ENCODE measurements at places on chromosomes 6 and 20.

- DNase-seq, result no peak
These were observed 678.6 kb downstream of the MAFB start for GRCh38 chr20:40010483-40010882.

- DNase-seq, result no peak
These were observed 144.2 kb downstream of the REV3L start for GRCh38 chr6:111338843-111339242.

DNA sequence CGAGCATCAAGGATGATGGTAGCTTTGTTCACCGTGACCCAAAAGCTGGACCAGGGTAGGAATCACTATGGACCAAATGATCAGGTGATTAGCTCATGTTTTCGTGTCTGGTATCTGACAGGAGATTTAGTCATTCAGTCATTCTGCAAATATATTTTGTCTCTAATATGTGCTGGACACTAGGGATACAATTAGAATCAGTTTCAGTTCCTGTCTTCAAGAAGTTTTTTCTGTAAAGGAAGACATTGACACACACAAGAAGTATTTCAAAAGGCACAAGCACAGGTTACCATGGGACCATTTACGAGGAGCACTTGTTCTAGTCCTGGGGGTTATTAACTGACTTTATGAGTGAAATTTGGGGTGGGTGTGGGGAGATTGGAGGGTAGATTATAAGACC lies 244.9 kb downstream of the HIVEP2 start:
- no peak for DNase-seq

GRCh38 chr6:160102399-160102798 lies 19.2 kb upstream of the SLC22A1 start:
- DNase-seq, result no peak

GRCh38 chr20:35117196-35117595 lies 24.6 kb upstream of the TRPC4AP start:
- no peak for DNase-seq

GRCh38 chr20:53950031-53950430 lies 120.4 kb downstream of the BCAS1 start:
- no peak for DNase-seq

GRCh38 chr6:11685481-11686093 lies 93.0 kb downstream of the ADTRP start:
- no peak for DNase-seq

DNA sequence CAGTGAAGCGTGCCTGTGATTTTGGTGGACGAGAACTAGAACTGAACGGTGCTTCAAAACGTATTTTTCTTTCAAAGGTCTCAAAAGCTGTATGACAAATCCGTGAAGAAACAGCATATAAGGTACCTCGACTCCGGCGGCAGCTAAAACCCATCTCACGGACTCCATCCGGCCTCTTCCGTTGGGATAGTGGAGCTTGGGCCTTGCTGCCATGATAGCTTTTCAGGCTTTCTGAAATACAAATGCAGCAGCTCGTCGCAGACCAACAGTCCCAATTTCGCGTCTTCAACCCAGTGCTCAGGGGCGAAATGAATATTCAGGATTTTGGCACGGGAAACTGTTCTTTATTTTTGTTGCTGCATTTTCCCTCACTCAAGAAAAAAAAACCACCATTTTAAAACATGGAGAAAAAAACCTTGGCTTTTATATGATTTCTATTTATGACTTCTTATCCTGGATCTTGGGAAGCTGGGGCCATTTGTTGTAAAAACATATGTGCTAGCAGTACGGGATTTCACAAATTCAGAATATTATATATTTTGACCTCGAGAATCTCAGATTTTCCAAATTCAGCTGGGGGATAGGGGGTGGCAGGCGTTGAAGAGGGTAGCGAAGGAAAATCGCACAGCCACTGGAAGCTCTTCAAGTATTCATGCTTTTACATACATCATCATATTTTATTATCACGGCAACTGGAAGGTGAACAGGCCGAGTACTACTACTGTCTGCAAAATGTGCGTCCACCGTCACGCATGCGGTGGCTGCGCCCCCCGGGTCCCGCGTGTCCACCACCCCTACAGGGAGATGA lies 849 bp downstream of the GSTA4 start:
- DNase-seq, result no peak

GRCh38 chr6:43838276-43839036 lies 68.4 kb downstream of the VEGFA start:
- peak; percentile 5 for DNase-seq

DNA sequence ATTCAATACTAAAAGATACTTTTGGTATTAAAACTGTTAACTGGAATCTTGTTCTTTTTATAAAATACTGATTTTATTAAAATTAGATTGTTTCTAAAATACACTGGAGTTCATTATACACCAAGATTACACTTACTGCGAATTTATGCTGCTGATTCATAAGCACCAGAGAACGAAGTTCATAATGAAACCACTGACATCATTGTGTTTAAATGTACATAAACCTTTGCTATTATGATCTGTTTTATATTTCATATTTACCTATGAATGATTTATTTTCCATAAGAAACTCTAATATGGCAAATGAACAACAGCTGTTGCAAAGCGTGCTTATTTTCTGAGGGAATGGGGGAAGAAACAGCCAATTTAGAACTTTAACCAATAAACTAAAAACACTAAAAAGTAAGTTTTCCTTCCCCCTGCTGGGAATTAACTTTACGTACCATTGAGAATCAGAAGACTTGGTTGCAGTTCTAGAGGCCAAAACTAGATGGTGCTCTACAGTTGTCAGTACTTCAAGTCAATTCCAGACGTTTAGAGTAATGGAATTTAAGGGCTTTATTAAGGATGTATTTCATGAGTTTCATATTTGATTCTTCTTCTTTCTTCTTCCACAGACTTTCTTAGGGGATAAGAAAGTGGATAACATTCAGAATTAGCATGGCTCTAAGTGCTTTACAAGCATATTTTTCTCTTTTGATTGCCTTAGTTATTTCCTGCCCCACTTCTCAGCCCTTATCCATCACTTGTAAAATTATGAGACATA lies 30.8 kb upstream of the COL19A1 start:
- peak; percentile 18 for DNase-seq

DNA sequence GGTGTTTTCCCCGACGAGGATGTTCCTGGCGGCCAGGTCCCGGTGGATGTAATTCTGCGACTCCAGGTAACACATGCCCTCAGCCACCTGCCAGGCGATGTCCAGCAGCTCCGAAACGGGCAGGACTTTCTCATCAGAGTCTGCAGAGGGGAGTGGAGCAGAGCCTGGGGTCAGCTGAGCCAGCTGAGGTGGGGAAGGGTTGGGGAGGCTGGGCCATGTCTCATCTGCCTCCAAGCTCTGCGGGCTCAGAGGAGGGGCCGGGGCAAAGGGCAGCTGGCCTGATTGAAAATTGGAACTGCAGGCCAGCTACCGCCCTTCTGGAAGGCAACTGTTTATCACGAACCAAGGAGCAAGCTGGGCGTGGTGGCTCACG lies 6.4 kb downstream of the PTK6 start:
- DNase-seq, result no peak

DNA sequence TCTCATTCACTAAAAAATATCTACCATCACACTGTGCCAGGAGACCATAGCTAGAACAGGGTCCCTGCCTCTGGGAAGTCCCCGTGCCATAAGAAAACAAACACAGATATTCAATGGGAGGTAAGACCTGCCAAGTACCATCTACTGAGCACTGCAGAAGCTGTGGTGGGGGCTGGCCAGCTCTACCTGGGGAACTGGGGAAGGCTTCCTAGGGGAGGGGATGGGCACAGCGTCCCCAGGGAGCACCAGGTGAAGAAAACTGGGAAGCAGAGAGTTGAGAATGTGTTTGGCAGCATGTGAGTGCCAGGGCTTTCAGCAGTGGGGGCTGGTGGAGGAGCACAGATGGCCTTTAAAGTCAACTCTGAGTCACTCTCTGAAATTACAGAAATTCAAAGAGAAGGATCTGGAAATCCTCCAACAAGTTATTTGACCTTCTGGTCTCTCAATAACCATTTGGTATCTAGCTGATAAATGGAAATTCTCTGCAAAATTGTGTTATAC lies 85.2 kb downstream of the SHLD1 start:
- no peak for DNase-seq

DNA sequence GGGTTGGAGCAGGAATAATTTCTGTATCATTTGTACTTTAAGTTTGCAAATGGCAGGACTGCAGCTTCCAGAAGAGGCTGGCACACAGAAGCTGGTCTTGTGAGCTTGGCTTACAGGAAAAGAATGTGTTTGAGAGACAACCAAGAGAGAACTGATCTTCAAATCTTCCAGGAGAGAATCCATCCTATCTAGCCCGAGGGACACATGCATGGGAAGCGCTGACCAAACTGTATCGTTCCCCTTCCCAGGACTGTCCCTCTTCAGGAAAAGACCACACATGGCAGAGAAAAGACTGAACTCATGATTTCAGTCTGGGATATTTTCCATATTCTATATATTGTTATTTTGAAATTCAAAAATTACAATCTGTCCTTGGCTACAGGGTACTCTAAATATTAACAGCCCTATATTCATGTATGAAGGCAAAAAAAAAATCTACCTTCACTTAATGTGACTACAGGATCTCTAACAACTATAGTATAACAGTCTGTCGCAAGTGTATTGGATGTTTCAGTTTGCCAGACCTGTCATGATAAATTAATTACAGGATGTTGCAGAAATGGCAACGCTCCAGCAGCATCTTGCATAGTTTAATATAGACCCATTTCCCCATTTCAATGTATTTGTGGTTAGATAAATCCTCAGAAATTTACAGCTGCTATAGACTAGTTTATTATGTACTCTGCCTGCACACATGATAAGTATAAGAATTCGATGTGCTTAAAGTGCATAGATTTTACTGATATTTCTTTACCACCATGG lies 99.4 kb downstream of the MYB start:
- no peak for DNase-seq

DNA sequence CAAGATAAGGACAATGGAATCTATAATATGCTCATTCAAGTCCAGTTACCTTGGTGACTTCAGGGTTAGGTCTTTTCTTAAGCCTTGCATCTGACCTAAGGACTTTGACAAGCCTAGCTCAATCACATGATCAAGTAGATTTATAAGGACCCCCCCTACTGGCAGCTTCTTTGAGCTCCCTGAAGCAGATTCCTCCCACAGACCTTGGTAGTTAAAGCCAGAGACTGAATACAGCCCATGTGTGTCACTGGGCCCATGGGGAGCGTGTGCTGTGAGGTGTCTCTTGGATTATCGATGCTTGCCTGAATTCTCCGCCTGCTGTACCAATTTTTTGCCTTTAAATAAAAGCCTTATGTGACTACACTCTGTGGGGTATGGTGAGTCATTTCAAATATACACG lies 372.7 kb upstream of the RGS17 start:
- DNase-seq, result no peak

DNA sequence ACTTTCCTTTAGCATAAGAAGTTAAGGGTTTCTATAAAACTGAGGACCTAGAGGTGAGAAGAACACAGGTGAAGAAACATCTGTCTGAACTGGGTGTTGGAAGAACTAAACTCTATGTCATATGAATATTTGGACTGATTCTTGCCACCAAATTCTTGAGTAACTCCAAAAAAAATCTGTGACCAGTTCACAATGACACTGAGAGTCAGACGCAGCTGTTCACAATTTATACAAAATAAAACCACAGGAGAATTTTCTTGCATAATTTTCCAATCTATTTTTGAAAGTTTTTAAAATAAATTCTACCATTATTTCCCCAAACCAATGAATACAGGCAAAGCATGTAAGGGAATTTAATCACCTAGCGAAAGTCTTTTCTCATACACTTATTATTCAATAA lies 148.1 kb upstream of the TCF21 start:
- DNase-seq, result no peak
